ENCODE measurements at places on chromosomes 13 and 19.

DNA sequence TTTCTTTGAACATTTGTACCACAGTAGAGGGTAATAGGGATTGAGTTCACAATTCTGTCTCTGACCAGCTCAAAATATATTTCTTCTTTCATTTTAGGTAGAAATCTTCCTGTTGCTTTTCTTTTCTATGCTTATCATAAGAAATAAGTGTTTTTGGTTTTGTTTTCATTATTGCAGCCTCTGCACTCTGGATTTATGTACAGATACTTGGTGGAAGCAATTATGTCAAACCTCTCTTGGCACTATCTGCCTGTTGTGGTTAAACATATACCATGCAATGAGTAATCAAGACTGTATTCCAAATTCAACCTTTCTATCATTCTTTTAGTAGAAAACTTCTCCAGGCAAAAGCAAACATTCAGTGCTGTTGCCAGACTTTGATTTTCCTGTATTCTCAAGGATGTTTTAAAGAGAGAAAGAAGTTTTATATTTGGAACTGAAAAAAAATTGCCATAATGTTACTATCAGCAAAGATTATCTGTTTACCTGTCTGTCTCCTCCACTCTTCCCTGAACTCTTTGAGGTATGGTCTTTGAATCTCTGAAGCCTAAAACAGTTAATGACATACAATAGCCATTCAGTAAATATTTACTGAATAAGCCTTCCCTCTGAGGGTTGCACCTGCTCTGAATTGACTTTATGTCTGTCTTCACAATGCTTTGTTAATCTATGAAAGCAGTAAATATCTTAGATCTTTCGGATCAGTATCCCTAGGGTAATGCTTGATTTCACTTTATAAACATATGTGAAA, 612.5 kb upstream of the PRR20A start:
- no peak for DNase-seq

- DNase-seq, result no peak
These were observed 25.4 kb downstream of the MPHOSPH8 start for GRCh38 chr13:19658831-19659230.

DNA sequence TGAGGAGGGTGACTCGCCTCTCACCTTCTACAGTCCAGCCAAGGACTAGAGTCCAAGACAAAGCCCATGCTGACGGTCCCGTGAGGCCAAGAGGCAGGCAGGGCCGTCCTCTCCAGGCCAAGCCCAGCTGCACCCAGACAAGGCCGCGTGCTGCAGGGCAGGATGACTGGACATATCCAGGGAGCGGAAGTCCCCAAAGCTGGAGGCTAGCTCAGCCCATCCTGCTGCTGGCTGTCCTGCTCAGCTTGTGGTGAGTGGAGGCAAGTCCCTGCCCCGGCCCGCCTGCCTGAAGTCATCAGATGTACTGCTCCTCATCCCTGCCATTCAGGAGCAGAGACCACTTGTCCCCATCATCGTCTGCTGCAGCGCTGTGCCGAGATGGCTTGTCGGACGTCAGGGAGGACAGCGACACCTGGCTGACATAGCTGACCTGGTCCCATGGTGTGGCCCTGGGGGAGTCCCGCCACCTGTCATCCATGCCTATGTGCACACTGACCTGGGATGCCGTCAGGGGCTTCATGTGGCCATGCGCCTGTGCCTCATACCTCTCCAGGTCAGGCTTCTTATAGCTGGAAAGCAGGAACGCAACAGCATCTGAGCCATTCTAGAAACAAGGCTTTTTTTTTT, 72.8 kb downstream of the CCDC70 start:
- no peak for DNase-seq

DNA sequence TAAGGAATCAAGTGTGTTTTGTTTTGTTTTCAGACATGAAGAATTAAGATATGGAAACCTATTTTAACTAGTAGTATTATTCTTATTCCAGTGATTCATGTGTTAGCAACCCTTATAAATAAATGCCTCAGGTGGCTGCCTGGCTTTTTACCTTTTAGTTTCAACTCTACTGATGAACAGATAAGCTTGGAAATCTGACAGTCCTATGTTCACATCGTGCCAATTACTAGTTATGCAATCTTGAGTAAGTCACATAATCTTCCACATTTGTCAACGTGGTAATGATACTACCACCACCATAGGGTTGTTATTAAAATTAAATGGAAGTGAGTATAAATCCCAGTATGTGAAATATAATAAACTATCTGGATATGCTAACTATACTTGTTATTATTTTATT, 64.3 kb downstream of the TBC1D4 start:
- DNase-seq, result no peak

GRCh38 chr13:80529734-80530133, 188.8 kb upstream of the SPRY2 start:
- DNase-seq, result no peak

Data from dorsolateral prefrontal cortex (tissue), 122 donors.